Effector memory CD4-positive, alpha-beta T cell (primary cell): ENCODE measurements at places on chromosomes 5 and 9.

GRCh38 chr9:16526380-16526779 lies 344.1 kb downstream of the BNC2 start:
- DNase-seq: no peak

- no peak for DNase-seq
Measured at GRCh38 chr5:76689321-76690036, 26.4 kb upstream of the F2R start.

GRCh38 chr9:98913705-98914104 lies 30.0 kb upstream of the COL15A1 start:
- no peak for DNase-seq

GRCh38 chr5:122839731-122840130 lies 5.7 kb upstream of the SNX24 start:
- DNase-seq: no peak

DNA sequence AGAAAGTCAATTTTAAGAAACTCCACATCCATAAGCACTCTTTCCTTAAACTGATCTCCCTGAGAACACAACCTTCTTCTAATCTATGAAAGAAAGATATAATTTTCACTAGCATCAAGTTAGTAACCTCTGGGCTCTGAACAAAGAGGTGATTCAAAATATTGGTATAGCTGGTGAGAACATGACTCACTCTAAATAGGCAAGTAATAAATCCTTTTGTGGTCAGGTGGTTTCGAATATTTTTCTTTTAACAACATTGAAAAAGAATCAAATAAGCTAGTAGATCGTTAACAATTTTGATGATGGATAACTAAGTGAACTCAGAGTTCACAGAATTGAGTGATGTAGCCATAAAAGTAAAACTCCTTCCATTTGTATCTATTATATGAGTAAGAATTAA lies 150.6 kb upstream of the IQGAP2 start:
- no peak for DNase-seq
